ENCODE measurements at places on chromosomes 5 and 9.

DNA sequence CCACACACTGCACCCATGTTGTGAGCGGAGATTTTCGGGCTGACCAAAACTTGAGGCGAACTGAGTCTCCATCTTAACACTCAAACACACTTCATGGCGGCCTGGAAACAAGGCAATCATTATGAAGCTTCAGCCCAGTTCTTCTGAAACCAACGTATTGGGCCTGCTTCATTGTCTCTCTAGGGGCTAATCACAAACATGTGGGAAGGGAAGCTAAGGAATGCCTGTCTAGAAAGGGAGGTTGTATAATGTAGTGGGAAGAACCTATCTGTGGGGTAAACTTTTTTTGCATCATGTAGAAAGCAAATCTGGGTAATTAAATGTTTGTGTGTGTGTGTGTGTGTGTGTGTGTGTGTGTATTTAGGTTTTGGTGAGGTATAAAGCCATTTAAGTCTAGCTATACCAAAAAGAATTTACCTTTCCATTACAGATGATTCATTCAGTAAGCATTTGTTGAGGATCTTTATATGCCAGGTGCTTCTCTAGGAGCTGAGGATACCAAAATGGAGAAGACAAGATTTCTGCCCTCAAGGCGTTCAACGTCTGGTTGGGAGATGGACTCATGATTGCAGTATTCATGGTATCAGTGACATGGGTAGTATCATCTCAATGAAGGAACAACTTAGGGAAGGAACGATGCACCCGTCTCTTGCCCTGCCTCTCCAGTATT lies 29.4 kb downstream of the SLC1A3 start:
- DNase-seq: no peak

- peak; percentile 88 for DNase-seq
Measured at GRCh38 chr9:7320139-7320538, 479.4 kb downstream of the DMAC1 start.

- DNase-seq: peak; percentile 83
Measured at GRCh38 chr5:15452781-15453180, 47.2 kb upstream of the FBXL7 start.

- no peak for DNase-seq
Measured at GRCh38 chr5:172944741-172945140, 14.5 kb upstream of the RPL26L1 start.

DNA sequence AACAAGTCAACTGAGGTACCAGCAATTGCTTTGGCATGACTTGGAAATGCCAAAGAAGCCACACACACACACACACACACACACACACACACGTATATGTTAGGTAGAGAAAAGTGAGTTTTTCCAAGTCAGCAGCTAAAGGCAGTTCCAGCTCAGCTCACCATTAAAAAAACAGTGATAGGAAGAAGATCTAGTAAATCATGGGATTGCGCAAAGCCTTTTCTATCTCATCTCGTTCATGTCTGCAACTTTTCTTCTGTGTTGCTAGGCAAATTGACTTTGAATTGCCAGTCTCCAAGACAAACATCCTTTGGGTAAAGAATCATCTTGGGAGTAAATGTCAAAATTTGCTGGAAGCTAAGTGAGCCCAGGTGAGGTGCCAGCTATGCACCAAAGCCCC lies 500.1 kb downstream of the ENC1 start:
- DNase-seq: no peak

DNA sequence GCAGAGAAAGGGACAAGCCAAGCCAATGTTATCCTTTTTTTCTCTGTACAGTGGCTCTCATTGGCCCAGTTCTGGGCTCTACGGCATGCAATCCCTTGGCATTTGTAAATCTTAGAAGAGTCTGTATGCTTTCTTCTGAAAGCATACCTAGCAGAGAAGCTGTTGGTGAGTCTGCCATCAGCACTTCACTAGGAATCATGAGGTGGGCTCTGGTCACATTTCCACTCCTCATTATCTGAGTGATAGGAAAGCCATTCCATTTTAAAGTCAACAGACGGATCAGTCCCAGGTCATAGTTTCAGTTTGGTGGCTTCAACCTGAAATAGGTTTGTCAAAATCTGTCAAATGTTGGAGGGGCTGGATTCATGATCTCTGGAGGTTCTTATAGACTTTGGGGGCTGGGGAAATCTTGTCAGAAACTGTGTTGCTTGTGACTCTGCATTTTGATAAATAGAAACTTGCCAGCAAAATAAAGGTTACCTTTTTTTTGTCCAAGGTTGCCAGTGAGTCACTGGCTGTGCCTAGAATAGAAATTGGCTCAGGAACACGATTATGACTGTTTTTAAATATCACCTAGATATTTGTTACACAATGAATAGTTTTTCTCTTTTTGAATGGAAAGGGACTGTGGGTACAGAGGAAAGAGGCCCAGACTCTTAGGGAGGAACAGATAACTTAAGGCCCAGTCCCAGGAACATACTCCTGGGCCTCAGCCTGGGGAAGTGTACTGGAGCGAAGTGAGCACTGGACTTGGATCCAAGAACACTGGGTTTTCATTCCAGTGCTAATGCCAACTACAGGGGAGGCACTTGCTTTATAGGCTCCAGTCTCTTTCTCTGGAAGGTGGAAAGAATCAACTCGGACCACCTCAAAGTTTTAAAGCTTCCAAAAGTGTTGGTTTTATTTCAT lies 183.1 kb downstream of the NMUR2 start:
- no peak for DNase-seq

DNA sequence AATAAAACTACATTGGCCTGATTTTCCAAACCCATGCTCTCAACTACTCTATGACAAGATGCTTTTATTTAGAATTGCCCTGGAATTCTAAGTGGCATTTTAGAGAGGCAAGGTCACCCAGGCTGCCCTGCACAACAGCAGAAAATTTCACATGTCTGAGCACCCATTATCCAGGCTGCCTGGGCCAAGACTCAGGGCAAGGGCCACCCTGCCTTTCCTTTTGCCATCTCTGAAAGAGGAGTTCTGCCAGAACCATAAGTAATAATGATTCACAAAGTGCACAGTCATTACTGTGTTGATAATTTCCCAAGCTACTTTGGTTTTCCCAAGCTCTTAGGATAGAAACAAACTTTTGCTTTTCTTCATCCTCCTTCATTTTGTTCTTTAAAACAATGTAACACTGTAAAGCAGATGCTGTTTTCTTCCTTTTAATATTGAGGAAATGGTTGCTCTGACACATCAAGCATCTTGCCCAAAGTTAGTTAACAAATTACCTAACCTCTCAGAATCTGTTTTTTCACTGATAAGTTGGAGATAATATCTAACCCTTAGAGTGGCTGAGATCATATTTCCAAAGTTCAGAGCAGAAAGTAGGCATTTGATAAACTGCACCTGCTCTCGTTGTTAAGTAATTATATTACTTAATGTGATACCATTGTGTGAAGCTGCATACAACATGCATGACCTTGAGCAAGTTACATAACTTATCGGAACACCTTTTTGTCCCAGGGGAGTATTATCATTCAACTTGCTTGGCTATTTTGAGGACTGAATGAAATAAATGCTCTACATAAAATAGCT lies 325.6 kb downstream of the PRELID2 start:
- no peak for DNase-seq

DNA sequence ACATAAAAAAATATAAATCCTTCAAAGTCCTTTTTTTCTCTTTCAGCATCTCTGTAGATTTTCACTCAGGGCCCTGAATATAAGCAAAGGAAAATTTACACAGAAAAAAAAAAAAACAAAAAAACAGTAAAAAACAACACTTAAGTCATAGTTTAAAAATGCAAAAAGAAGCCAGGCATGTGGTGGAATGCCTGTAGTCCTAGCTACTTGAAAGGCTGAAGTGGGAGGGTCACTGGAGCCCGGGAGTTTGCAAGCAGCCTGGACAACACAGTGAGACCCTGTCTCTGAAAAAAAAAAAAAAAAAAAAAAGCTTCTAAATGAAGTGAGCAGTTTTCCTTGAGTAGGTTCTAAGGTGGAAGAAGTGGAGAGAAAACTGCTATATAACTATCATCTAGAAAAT lies 55.0 kb upstream of the BNC2 start:
- DNase-seq: peak; percentile 64

DNA sequence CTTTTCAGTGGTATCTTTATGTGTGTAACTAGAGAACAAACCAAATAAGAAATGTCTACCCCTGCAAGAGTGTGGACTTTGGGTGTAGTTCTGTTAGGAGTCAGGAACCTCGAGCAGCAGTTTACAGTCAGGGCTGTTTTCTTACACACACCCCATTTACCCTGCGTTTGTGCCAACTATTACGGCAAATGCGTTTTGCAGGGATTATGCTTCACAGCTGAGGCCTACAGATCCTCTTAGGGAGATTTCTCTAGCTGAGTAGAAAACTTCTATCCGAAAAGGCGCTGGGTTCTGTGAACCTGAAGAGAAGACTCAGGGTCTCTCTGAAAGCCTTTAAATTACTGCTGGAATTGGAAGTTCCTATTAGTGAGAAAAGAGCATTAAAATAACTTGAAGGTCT lies 51.4 kb downstream of the ACER2 start:
- DNase-seq: no peak
